ENCODE measurements at places on chromosomes 16 and 17. TPM values are rescaled to one million over a fixed set of nuclear protein-coding genes. Genes with fewer than 3 reads are reported as not detected.

Gene BRICD5
- 0.93 TPM for total RNA-seq

Gene ATP6V0C
- total RNA-seq = 71.5 TPM

Gene ACSM2A
- total RNA-seq = 130 TPM

Gene CA5A
- 26.5 TPM for total RNA-seq

Gene SHCBP1
- 0.18 TPM for total RNA-seq

Gene DRC7
- total RNA-seq = 0.19 TPM

Gene ABCC11
- total RNA-seq = 3.1 TPM

Gene TMEM92
- total RNA-seq = 7.9 TPM

Gene SDK2
- 0.17 TPM for total RNA-seq

DNA sequence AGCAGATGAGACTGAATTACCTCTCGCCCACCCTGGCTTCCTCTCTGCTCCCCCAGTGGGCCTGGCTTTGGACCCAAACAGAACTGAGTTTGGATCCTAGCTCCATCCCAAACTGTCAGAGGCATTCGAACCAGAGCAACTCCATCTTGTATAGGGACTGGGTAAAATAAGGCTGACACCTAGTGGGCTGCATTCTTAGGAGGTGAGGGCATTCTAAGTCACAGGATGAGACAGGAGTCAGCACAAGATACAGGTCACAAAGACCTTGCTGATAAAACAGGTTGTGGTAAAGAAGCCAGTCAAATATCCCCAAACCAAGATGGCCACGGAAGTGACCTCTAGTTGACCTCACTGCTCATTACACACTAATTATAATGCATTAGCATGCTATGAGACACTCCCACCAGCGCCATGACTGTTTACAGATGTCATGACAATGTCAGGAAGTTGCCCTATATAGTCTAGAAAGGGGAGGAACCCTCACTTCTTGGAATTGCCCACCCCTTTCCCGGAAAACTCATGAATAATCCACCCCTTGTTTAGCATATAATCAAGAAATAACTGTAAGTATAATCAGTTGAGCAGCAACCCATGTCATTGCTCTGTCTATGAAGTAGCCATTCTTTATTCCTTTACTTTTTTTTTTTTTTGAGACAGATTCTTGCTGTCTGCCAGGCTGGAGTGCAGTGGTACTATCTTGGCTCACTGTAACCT lies 44.4 kb downstream of the LYRM1 start:
- DNase-seq = no peak

- DNase-seq = no peak
Observed at GRCh38 chr17:79809530-79810129, 12.8 kb upstream of the CBX8 start.

DNA sequence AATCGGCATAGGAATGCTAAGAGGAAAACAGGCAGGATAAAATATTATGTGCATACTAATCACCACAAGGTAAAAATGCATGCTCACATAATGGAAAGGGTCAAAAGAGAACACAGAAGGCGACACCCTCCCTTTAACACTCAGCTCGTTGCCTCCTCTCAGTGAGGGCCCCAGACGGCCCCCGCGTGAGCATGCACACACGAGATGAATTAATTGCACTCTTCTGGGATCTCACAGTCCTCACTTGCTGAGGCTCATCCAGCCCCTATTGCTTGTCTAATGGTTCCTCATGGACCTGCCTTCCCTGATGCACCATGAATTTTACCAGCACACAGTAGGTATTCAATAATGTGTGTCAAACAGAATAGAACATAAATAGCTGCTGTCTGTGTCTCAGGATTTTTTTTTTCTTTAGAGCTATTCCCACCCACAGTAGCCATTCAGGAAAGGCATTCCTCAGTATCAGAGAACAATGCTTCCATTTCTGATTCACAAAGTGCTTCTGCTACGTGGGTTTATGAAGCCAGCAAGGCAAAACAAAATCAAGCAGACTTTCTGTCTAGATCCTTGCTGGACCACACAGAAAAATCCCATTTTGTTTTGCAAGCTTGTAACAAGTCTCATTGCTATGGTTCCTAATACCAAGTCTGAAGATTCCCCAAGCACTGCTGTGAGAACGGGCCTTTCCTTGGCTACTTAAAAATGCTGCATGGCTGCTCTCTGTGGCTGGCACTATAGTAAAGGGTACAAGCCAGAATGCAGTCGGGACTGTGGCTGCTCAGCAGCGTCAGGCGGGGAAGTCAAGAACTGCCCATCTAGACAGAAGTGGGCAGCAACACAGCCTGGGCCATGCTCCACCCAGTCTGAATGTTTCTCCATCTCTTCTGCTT lies 43.6 kb downstream of the TOM1L2 start:
- no peak for DNase-seq

GRCh38 chr17:15397620-15398019 lies 56.2 kb upstream of the TEKT3 start:
- DNase-seq = no peak

GRCh38 chr16:65524997-65525396 lies 403.1 kb upstream of the CDH11 start:
- no peak for DNase-seq

DNA sequence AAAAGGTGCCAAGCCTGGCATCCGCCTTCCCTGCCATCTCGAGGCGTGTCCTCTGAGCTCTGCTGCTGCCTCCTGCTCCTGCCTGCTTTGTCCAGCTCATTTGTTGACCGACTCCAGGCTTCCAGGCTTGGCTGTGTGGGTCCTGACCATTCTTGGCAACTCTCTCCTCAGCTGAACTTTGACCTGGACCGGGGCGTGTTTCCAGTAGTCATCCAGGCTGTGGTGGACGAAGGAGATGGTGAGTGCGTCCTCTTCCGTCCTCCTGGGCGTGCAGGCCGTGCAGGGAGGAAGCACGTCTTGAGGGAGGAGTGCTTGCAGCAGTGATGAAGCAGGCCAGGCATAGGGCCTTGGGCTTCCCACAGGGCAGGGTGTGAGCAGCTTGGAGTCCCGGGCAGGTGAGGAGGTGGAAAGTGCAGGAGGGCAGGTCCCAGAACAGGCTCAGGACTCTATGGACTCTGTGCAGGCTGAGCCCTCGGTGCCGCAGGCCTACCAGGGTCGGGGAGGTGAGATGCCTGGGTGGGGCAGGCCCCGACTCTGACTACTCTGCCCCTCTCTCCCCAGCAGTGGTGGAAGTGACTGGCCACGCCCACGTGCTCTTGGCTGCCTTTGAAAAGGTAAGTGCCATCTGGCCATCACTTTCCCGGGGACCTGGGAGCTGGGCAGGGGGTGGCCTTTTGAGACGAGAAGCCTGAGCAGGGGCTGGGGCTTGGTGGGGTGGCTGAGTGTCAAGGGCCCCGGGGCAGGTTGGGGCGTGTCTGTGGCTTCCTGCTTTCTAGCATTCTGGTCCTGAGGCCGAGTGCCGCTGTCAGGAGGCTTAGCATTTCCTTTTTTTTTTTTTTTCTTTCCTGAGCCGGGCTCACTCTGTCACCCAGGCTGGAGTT lies 28.6 kb upstream of the NUDT16L1 start:
- peak; percentile 84 for DNase-seq

DNA sequence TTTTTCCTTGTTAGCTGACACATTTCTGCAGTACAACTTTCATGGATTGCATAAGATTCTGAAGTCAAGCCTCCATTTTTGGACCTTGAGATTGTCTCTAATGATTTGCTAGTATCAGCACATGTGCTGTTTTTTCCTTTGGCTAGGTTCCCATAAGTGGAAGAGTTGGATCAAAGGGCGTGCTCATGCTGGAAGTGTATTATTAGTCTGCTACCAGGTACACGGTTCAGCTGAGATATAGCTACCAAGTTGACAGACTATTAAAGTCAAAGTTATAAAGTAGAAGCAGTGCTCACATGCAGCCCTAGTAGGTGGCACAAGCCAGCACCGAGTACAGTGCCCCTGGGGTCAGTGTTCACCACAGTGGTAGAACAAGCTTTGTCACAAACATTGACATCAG lies 3.2 kb downstream of the FAHD1 start:
- peak; percentile 38 for DNase-seq

GRCh38 chr17:2009737-2010136 lies 15.4 kb downstream of the RTN4RL1 start:
- no peak for DNase-seq

GRCh38 chr17:16215965-16216316 lies 607 bp upstream of the NCOR1 start:
- no peak for DNase-seq

GRCh38 chr17:66018786-66019185 lies 173.1 kb downstream of the CEP112 start:
- no peak for DNase-seq

- DNase-seq = no peak
Observed at GRCh38 chr17:81365601-81366585, 29.4 kb upstream of the BAHCC1 start.

DNA sequence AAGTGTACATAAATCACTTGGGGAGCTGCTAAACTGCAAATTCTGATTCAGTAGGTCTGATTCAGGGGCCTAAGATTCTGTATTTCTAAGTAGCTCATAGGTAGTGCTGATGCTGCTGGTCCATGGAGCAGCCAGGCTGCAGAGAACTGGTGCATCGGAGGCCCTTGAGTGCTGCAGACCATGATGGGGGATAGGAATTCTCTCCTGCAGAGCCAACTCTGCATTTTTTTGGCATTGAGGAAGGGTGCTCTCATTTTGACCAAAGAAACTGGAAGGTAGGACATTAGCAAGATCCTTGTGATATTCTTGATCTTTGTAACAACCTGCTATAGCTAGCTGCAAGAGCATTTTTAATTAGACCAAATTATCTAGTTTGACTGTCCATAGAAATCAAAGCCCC lies 4.7 kb downstream of the HOXB2 start:
- DNase-seq = no peak

GRCh38 chr17:63546308-63547082 lies 3.8 kb upstream of the DCAF7 start:
- DNase-seq = peak; percentile 23

DNA sequence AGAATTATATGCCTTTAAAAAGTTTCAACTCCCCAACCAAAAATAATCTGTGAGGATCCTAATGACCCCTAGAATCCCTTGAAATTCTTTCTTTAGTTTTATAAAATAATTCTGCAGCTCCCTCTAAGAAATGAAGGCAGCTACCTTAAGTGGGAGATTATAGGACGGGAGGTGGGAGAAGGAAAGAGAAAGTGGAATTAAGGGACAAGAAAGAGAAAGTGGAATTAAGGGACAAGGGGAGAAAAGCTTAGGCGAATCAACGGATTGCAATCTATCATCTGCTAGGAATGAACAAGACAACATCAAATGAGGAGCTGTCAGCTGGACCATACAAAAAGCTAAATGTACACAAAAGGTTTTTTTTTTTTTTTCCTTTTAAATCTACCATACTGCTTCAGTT lies 262.0 kb downstream of the ZFHX3 start:
- DNase-seq = no peak

- no peak for DNase-seq
Observed at GRCh38 chr16:49754495-49755312, 101.2 kb downstream of the ZNF423 start.

DNA sequence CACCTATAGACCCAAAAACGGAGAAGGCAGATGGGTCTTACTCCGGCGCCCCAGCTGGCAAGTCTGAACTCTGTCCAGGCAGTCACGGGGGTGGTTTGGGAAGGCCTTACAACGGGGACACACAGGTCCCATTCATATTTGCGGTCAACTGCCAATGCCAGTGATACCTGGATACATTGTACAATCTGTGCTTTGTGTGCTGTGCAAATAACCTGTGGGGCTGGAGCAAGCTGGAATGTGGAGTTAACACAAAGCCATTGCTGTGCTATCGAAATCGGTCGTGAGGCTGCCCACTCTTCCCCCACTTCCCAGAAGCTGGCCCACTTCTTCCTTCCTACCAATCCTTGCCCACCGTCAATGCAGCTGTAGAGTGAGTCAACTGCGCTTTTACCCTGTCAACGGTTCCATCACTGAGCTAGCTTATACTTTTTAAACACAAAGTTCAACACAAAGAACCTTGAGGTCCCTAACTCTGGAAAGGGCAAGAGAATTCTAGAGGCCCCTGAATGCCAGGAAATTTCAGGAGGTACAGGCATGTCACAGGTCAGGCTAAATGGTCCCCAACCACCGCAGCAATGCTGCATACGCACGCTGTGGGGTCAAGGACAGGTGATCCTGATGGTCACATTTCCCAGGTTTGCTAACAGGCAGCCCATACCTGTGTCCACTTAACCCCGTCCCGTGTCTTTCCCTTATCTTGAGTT lies 122.8 kb downstream of the ZFHX3 start:
- DNase-seq = no peak

DNA sequence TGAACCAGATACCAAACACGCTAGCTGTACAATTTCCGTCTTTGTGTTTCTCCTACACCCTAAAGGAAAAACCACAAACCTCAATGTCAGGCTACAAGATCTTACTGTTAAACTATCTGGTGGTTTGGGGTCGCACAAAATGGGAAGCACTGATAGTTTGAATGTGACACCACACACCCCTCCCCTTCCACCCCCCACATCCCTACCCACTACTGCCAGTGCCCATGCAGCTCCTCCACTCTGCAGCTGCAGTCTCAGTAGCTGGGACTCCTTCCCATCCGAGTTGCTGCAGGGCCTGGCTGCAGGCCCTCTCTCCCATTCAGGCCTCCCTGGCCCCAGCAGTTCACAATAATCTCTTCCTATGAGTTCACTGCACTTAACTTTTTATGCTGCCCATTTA lies 18.4 kb downstream of the TRAP1 start:
- DNase-seq = peak; percentile 22

GRCh38 chr17:75487351-75488070 lies 27.8 kb downstream of the CASKIN2 start:
- peak; percentile 49 for DNase-seq

- no peak for DNase-seq
Observed at GRCh38 chr16:17347624-17348023, 123.1 kb downstream of the XYLT1 start.
